ENCODE measurements at places on chromosomes 5 and 9.

GRCh38 chr9:28267351-28267750 is 694.1 kb upstream of the C9orf72 start:
- DNase-seq: no peak

- no peak for DNase-seq
Measured at GRCh38 chr5:33369485-33370465, 71.0 kb upstream of the TARS1 start.

- no peak for DNase-seq
Measured at GRCh38 chr9:110464321-110464720, 115.2 kb downstream of the SVEP1 start.

GRCh38 chr5:151675611-151676313 is 11.0 kb downstream of the SPARC start:
- DNase-seq: no peak

DNA sequence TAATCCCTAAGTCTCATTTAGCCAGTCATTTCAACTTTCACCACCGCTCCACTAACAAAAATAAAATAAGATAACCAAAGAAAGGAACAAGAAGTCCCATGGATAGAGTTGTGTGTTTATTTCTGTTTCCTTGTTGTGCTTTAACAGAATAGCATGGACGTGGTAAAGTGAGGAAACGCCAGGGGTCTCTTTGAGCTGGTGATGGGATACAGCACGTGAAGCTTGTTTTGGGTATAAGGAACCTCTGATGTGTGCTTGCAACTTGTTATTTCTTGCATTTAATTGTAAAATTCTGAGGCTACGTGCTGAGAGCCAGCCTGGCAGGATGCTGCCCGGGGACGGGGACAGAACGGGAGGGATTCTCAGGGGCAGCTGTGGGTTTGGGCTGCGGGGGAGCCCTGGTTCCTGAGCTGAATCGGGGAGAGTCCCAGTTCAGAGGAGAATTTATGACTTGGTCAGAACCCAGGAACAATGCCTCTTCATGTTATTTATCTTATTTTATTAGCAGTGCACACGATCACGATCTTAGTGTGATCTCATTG is 63.4 kb downstream of the ANKRD33B start:
- no peak for DNase-seq

- DNase-seq: no peak
Measured at GRCh38 chr5:128331261-128331660, 206.8 kb downstream of the FBN2 start.

DNA sequence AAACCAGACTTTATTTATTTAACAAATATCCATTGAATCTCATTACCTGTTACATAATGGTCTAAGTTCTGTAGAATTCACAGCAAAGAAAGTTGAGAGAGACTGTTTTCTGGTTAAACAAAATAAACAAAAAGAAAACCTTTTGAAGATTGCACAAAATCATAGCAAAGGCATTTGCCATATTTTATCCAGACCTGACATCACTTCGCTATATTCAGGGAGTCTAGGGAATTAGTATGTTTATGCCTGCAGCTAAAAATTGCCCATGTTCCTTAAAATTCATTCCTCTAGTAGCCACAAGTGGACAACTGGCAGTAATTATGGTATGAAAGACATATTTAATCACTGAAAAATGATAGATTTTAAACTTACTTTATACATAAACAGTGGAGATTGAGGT is 577.0 kb upstream of the DAB2 start:
- no peak for DNase-seq

DNA sequence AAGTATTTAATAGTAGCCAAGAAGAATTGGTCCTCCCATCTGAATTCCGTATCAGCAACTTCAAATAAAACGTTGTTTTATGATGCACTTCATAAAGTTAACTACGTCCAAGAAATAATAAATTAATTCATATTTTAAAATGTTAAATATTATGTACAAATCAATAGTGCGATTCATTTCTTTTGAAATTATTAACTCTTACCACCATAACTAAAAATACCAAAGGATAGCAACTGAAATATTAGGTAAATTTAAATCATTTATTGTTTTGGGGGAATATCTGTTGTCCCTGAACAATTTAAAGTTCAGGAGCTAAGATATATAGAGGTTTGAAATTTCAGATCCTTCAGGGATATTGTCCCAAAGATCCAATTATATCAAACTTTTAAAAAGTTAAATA is at the start of gene OR2K2:
OR2K2 (minus strand) TSS at position 101 of the 400 bp plus-strand sequence. CDS start 1,791 bp downstream, outside the sequence.
- no peak for DNase-seq

- no peak for DNase-seq
Measured at GRCh38 chr9:130923611-130924447, 15.2 kb downstream of the FIBCD1 start.

DNA sequence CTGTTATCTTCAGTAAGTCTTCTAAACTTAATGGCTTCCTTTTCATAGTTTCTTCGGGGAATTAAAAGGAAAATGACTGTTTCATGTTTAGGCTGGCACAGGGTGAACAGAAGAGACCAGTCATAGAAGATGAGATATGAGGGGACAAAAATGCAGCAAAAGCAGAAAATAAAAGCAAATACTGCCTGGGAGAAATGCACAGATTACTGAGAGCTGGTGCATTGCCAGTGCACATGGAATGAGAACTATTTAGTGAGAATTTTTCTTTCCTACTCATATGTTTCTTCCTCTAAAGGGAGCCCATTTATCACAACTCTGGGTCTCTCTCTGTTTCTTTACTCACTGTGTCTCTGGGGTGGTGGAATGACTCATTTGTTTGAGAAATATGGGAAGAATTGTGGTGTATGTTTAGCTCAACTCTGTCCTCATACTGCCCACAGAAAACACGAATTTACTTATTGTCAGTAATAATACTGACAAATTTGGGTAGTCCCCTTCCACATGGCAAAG is 25.9 kb upstream of the ANKRD55 start:
- no peak for DNase-seq

GRCh38 chr5:175657593-175658271 is at the start of gene HRH2:
Gene HRH2 (plus strand): TSS chr5:175658071. CDS start chr5:175683234, 25,163 bp downstream.
- DNase-seq: no peak

DNA sequence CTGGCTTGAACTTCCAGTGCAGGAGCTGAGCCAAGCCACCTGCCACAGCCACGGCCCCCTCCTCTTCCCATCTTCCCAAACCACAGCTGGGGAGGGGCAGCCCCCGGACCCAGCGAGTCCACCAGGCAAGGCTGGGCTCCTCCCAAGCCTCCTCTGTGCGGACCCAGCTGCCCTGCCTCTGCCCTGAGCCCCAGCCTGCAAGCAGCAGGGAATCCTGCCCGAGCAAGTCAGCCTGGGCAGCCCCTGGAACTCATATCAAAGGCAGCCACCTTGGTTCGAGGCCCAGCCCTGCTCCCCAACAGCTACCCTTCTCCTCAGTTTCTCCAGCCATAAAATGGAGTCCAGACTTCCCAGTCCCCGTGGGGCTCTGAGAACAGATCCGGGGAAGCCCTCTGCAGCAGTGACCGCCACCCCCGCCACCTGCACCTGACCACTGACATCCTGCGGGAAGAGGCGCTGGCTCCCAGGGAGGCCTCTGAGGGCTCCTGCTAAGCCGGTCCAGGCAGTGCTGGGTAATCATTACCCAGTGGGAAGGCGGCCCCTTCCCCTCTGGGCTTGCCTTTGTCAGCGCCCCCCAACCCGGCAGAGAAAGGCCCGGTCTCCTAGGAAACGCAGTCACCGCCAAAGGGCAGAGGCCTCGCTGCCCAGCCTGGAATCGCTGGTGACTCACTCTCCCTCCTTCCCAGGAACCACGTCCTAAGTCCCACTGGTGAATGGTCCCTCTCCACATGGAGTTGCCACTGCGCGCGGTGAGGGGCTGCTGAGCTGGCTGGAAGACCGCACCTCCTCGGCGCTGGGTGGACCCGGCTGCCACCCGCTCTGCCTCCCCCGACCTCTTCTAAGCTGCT is 1.5 kb downstream of the VAV2 start:
- DNase-seq: peak; percentile 85

- no peak for DNase-seq
Measured at GRCh38 chr5:14195588-14195987, 52.4 kb downstream of the TRIO start.

DNA sequence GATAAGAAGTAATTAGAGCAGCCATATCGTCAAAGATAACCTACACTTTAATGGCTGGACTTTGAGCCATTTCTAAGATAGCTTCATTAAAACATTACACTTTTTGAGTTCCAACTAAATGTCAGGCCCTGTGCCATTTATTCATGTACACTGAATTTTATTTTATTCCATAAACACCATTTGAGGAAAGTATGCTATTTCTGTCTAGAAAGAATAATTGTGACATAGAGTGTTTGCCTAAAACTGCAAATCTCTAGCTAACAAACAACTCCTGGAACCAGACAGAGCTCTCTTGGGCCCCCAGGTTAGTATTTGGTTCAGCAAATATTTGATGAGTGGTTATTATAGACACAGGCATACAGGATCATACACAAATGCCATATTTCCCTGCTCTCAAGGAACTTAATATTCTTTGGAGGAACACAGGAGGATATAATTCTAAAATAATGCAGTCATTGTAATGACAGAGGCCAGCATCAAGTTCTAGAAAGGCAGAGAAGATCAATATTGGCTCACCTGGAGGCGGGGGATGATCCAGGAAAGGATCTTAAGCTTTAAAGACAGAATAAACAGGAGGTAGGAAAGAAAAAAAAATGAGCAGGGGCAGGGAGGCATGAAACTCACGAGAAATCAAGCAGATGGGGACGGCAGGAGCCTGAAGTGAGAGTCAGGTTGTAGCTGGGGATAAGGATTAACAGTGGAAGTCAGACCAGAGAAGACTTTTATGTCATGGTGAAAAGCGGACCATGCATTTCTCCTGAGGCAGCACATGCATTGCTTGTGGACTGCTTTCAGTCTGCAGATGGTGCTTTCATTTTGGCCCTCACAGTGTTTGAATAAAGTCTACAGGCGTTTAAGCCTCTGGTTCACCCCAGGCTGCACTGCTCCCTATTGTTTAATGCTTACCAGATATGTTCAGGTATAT is 127.7 kb downstream of the GCNT1 start:
- DNase-seq: no peak

- DNase-seq: no peak
Measured at GRCh38 chr5:169686137-169686536, 49.1 kb downstream of the DOCK2 start.

DNA sequence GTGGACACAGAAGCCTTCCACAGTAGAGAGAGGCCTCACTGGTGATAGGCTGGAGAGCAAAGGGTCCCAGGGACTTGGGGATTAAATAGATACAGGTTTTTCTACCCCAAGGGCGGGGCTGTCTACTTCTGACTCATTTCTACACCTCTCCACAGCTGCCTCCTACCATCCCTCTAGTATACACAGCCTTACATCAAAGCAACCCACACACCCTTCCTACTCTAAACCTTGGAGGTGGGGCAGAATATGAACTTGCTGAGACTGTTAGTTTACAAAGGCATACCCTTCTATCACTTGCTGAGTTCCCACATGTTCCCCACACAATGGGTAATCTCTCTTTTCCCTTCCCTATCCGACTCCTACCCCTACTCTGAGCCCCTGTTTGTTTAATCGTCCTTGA is 19.9 kb upstream of the PCA3 start:
- no peak for DNase-seq

- DNase-seq: no peak
Measured at GRCh38 chr5:168836603-168837231, 257.5 kb upstream of the PANK3 start.

- no peak for DNase-seq
Measured at GRCh38 chr5:110475529-110475928, 250.9 kb downstream of the TMEM232 start.

- no peak for DNase-seq
Measured at GRCh38 chr9:35311891-35312639, 150.3 kb downstream of the UNC13B start.

- DNase-seq: no peak
Measured at GRCh38 chr9:2216591-2216990, 201.4 kb downstream of the SMARCA2 start.

- DNase-seq: no peak
Measured at GRCh38 chr9:121717141-121717991, 65.9 kb downstream of the DAB2IP start.

DNA sequence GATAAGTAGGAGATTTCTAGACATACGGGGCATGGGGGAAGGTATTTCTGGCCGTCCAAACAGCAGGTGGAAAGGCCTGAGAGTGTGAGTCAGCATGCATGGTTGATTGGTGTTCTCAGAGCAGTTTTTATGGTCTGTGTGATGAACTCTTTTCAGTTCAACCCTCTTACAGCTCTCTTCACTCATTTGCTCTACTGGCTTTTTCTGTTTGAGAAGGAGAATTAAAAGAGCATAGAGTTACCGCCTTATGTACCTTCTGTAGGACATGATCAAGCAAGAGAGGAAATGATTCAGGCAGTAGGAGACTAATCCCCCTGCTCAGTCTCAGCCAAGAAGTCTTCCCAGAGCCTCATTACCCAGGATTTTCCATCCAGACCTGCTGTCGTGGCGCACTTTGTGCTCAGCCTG is 92.4 kb downstream of the PRDM6 start:
- no peak for DNase-seq

GRCh38 chr5:118968925-118969375 is 19.4 kb downstream of the DTWD2 start:
- no peak for DNase-seq

DNA sequence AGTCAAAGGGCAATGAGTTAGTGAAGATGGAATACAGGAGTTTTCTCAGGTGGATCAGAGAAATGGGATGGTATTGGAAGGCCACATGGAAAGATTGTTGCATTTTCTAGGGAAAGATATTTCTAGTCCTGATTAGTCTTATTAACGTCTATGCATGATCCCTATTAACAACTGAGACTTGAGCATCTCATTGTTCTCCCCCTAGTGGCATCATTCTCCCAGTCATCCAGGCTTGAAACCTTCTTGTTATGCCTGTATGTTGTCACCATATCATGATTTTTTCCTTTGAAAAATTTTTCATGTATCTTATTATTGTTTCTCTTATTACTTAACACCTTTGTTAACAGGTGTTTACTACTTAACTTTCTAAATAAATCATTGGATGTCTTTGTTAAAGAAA is 34.4 kb downstream of the KIF2A start:
- DNase-seq: no peak

- no peak for DNase-seq
Measured at GRCh38 chr9:77953590-77953989, 78.0 kb downstream of the GNAQ start.

DNA sequence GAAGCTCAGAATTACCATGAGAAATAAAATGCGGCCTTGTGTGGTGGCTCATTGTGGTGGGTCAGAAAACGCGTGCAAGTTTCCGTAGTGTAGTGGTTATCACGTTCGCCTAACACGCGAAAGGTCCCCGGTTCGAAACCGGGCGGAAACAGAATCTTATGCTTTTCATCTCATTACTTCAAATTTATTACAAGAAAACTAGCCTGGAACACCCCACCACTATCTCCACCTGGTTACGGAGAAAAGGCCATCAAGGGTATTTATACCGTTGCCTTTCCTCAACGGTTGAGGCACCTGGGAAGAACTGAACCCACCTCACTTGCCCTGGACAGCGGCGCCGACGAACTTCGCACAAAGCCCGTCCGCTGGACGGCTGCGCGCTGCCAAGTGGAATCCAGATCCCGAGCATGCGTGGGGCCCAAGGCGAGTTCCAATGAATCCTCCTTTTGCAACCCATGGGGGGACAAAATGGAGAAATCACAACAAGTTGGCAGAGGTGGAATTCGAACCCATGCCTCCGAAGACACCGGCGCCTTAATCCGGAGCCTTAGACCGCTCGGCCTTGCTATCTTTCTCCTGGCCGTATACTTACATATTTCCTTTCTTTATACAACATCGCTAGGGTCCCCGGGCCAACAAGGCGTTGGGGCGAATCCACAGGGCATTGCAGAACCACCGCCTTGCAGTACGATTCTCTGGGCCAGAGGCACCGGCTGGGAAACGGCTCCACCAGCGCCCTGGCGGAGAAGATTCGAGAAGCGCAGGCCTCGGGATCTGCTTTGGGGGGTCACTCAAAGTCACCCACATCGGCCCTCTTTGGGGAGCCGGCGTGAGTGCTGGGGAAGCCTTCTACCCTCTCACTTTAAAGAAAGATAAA is 16.9 kb downstream of the OR2V2 start:
- no peak for DNase-seq

- no peak for DNase-seq
Measured at GRCh38 chr9:128683340-128684064, 5.5 kb upstream of the SET start.

Measured in coronary artery (tissue), 2 donors.